ENCODE measurements at places on chromosomes 7 and 10. TPM values are rescaled to one million over a fixed set of nuclear protein-coding genes. Genes with fewer than 3 reads are reported as not detected.

Gene CLEC5A
- total RNA-seq = not detected

- H3K4me3 ChIP-seq = no peak overlapping the region
- H3K36me3 ChIP-seq = no peaks in the 10 kb centered on the region
- H3K27ac ChIP-seq = no peak overlapping the region
- DNase-seq = no peak
Measured at GRCh38 chr7:106065575-106066500, 46.3 kb downstream of the SYPL1 start.

DNA sequence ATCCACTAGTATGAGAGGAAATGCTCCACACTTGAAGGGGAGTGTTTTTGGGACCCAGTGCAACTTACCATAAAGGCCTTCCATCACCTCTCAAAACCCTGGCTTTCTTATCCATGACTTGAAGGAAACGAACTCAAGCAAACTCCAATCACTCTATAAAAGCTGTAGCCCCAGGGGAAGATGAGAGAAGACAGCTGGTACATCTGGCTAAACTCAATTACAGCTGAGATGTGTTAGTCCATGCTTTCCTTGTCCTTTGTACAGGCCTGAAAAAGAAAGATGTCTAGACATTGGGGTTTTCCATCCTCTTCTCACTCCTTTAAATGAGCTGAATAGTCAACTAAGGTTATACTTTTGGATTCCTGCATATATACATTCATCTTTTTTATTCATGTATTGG is 89.5 kb upstream of the ANKRD30A start:
- no peak overlapping the region for H3K4me3 ChIP-seq
- H3K27me3 ChIP-seq = no peaks in the 10 kb centered on the region
- H3K4me1 ChIP-seq = no peaks in the 10 kb centered on the region
- DNase-seq = no peak
- H3K36me3 ChIP-seq = no peaks in the 10 kb centered on the region
- H3K27ac ChIP-seq = no peak overlapping the region

DNA sequence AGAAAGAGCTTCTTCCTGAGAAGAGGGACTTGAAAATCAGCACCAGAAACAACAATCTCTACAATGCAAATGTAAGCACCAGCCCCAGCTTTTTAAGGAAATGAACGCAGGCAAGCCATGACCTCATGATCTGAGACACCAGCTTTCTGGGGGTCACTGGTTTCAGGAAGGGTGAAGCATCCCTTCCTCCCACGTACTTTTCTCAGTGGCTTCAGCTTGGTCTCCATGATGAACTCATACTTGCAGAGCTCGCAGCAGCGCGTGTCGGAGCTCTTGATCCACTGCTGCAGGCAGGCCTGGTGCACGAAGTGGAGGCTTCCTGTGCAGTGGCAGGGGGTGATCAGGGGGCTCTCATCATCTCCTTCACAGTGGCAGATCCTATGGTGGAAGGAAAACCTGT is 87.0 kb downstream of the ALOX5 start:
- H3K27me3 ChIP-seq = no peaks in the 10 kb centered on the region
- no peak for DNase-seq
- peaks cover 16% of the 10 kb centered on the region for H3K36me3 ChIP-seq
- H3K27ac ChIP-seq = no peak overlapping the region
- peaks cover 7% of the 10 kb centered on the region for H3K4me1 ChIP-seq

GRCh38 chr10:22684699-22685098 is 29.7 kb downstream of the PIP4K2A start:
- peaks cover 1% of the 10 kb centered on the region for H3K36me3 ChIP-seq
- no peak overlapping the region for H3K4me3 ChIP-seq
- H3K4me1 ChIP-seq = peaks cover 89% of the 10 kb centered on the region
- no peak for DNase-seq
- peak overlapping the region; percentile 72 for H3K27ac ChIP-seq
- H3K27me3 ChIP-seq = no peaks in the 10 kb centered on the region

Gene NAMPT
- 932 TPM for total RNA-seq

DNA sequence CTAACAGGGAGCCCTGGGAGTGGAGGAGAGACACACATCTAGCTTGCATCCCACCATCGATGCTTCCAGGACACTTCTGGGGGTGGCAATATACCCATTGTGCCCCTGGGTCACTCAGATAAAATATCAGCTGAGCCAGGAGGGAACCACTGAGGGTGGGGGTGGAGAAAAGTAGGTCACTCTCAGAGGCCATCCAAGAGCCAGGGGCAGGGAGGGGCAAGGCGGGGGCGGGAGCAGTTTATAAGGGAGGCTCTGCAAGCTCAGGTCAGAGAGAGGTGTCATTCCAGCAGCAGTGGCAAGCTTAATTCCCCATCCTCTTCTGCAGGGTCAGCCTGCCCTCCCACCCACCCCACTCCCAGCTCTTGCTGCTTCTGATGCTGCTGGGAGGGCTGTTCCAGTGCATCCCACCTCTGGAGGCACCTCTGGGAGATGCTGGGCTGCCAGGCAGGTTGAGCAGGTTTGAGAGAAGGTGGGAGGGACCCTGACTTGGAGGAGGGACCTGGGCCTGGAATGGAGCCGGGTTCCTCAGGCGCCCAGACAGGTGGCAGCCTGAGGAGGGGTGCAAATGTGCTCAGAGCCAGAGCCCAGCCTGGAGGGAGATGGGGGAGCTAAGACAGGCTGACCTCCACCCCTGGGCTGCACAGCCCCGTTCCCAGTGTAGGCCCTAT is 20.1 kb upstream of the TLX1 start:
- no peaks in the 10 kb centered on the region for H3K36me3 ChIP-seq
- H3K4me1 ChIP-seq = no peaks in the 10 kb centered on the region
- DNase-seq = no peak
- H3K4me3 ChIP-seq = no peak overlapping the region

GRCh38 chr10:30114881-30115625 is 55.7 kb upstream of the JCAD start:
- H3K27ac ChIP-seq = no peak overlapping the region
- no peaks in the 10 kb centered on the region for H3K4me1 ChIP-seq
- no peak overlapping the region for H3K4me3 ChIP-seq

GRCh38 chr7:104814671-104815400 is 199.2 kb upstream of the KMT2E start:
- no peak overlapping the region for H3K27ac ChIP-seq
- H3K4me3 ChIP-seq = no peak overlapping the region
- peaks cover 3% of the 10 kb centered on the region for H3K4me1 ChIP-seq
- H3K27me3 ChIP-seq = no peaks in the 10 kb centered on the region
- H3K36me3 ChIP-seq = no peaks in the 10 kb centered on the region

- no peak overlapping the region for H3K4me3 ChIP-seq
- no peaks in the 10 kb centered on the region for H3K36me3 ChIP-seq
- no peak overlapping the region for H3K27ac ChIP-seq
- H3K27me3 ChIP-seq = no peaks in the 10 kb centered on the region
- DNase-seq = no peak
Measured at GRCh38 chr10:108562105-108562504, 1361.2 kb downstream of the XPNPEP1 start.

Gene SSC4D
- 0.62 TPM for total RNA-seq

Gene SCART1
- total RNA-seq = 1.6 TPM

- no peaks in the 10 kb centered on the region for H3K27me3 ChIP-seq
- no peak overlapping the region for H3K4me3 ChIP-seq
- peaks cover 29% of the 10 kb centered on the region for H3K4me1 ChIP-seq
- DNase-seq = no peak
- no peaks in the 10 kb centered on the region for H3K36me3 ChIP-seq
Measured at GRCh38 chr10:79028056-79028430, 40.7 kb upstream of the ZMIZ1 start.

DNA sequence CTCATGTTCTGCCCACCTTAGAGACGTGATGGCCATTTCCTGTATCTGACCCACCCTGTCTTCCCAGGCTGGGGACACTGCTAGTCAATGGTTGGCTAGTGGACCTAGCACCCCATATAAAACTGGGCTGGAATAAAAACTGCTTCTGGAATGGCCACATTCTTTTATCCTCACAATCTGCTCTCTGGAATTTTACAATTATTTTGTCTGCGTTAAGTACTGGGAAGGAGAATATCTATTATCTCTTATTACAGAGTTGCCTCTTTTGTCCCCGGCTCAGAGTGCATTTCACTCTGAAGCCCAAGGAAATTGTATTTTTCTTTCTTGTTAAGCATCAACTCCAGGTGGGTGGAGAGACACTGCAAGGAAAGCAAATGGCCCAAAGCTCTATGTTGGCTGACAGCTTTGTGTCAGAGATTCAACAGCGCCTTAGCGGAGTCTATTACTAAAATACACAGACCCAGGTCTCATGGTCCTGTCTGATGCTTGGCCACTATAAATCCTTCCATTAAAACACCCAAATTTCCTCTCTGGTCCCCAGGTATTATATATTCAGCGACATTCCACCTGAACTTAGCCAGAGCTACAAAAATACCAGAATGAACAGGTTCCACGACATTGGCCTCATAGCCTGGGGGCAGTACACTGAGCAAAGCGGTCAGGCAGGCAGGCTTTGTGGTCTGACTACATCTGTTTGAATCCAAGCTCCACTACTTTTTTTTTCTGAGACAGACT is 121.7 kb downstream of the PRPF18 start:
- H3K4me3 ChIP-seq = peak overlapping the region; percentile 66
- no peak for DNase-seq
- peaks cover 28% of the 10 kb centered on the region for H3K4me1 ChIP-seq

GRCh38 chr7:107111196-107111595 is 57.6 kb upstream of the HBP1 start:
- H3K27ac ChIP-seq = no peak overlapping the region
- H3K36me3 ChIP-seq = no peaks in the 10 kb centered on the region
- no peaks in the 10 kb centered on the region for H3K4me1 ChIP-seq
- H3K27me3 ChIP-seq = no peaks in the 10 kb centered on the region
- no peak for DNase-seq

DNA sequence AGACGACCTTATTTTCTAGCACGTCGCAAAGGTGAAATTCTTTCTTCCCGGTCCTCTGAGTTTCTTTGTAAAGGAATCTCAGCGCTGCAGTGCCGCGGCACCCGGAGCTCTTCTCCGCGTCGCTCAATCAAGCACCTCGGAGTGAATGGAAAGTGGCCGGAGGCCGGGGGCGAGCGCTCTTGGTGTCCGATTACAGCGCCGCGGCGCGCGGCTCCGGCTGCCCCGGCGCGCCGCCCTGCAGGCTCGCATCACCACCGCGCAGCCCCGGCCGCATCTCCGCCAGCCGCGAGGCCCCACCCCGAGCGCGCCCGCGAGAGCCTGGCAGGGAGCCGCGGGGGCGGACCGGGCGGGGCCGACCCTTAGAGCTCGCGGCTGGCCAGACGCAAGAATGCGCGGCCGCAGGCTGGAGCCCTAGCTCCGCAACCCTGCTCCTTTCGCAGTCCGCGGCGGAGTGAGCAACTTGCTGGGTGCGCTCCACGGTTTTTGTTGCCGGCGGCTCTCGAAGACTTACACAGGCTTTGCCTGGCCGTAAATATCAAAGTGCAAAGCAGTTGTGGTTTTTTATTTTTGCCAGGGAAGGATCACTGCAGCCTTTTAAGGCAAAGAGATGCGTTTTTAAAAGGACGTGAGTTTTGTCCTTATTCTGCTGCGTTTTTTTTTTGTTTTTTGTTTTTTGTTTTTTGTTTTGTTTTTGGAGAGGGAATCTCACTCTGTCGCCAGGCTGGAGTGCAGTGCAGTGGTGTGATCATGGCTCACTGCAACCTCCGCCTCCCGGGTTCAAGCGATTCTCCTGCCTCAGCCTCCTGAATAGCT is at the start of gene SEMA3C:
Gene SEMA3C, minus strand, starts transcription at position 143 of the 813 bp plus-strand sequence. CDS start 2,270 bp downstream, outside the sequence.
- peaks cover 8% of the 10 kb centered on the region for H3K4me1 ChIP-seq
- H3K27me3 ChIP-seq = peaks cover 47% of the 10 kb centered on the region
- peak; percentile 8 for DNase-seq
- H3K4me3 ChIP-seq = no peak within 1 kb of the TSS

- H3K27ac ChIP-seq = no peak overlapping the region
- no peak overlapping the region for H3K4me3 ChIP-seq
- H3K36me3 ChIP-seq = no peaks in the 10 kb centered on the region
- H3K4me1 ChIP-seq = no peaks in the 10 kb centered on the region
- H3K27me3 ChIP-seq = no peaks in the 10 kb centered on the region
- DNase-seq = no peak
Measured at GRCh38 chr7:30863706-30864035, 48.0 kb upstream of the AQP1 start.

Gene LRCH4
- 81.2 TPM for total RNA-seq

DNA sequence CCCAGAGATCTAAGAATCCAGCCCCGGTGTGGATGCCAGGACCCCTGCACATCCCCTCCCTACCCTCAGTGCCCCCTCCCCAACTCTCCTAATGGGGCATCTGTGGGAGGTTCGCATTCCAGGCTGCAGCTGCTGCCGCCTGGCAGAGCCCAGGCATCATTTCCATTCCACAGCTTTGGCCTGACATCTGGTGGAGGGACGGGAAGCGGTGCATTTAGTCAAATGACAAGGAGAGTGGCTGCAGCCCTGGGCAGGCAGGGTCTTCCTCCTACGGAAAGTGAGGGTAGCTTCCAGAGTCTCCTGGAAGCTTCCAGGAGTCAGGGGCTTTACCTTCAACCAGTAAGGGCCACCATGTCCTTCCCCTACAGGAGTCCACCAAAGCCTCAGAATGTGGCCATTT is 30.8 kb downstream of the PRLHR start:
- no peaks in the 10 kb centered on the region for H3K36me3 ChIP-seq
- no peak overlapping the region for H3K4me3 ChIP-seq
- peaks cover 5% of the 10 kb centered on the region for H3K27me3 ChIP-seq
- no peak overlapping the region for H3K27ac ChIP-seq
- peaks cover 7% of the 10 kb centered on the region for H3K4me1 ChIP-seq

- no peak for DNase-seq
- H3K4me1 ChIP-seq = no peaks in the 10 kb centered on the region
- H3K4me3 ChIP-seq = no peak overlapping the region
Measured at GRCh38 chr7:139423091-139423490, 60.4 kb downstream of the KLRG2 start.

GRCh38 chr7:141641876-141642275 is 60.1 kb downstream of the DENND11 start:
- no peak overlapping the region for H3K27ac ChIP-seq
- H3K4me1 ChIP-seq = no peaks in the 10 kb centered on the region
- H3K4me3 ChIP-seq = no peak overlapping the region
- no peaks in the 10 kb centered on the region for H3K27me3 ChIP-seq
- peaks cover 9% of the 10 kb centered on the region for H3K36me3 ChIP-seq

- no peaks in the 10 kb centered on the region for H3K36me3 ChIP-seq
- peaks cover 1% of the 10 kb centered on the region for H3K27me3 ChIP-seq
- H3K4me1 ChIP-seq = no peaks in the 10 kb centered on the region
- H3K27ac ChIP-seq = no peak overlapping the region
Measured at GRCh38 chr7:22302193-22302592, 54.8 kb downstream of the RAPGEF5 start.

Gene LRRN3
- total RNA-seq = 5.8 TPM

- no peak overlapping the region for H3K27ac ChIP-seq
- DNase-seq = no peak
- H3K27me3 ChIP-seq = no peaks in the 10 kb centered on the region
- H3K4me1 ChIP-seq = peaks cover 60% of the 10 kb centered on the region
- peaks cover 5% of the 10 kb centered on the region for H3K36me3 ChIP-seq
- H3K4me3 ChIP-seq = no peak overlapping the region
Measured at GRCh38 chr7:141695803-141696289, 6.1 kb downstream of the DENND11 start.

GRCh38 chr7:36708767-36709166 is 15.5 kb downstream of the AOAH start:
- H3K27ac ChIP-seq = no peak overlapping the region
- peaks cover 30% of the 10 kb centered on the region for H3K4me1 ChIP-seq
- DNase-seq = no peak
- H3K27me3 ChIP-seq = no peaks in the 10 kb centered on the region
- H3K36me3 ChIP-seq = peaks cover 11% of the 10 kb centered on the region
- H3K4me3 ChIP-seq = no peak overlapping the region

- H3K27me3 ChIP-seq = peaks cover 50% of the 10 kb centered on the region
- no peaks in the 10 kb centered on the region for H3K36me3 ChIP-seq
- no peak overlapping the region for H3K27ac ChIP-seq
Measured at GRCh38 chr10:13527864-13528122, 1.0 kb downstream of the BEND7 start.

Measured in activated naive CD4-positive, alpha-beta T cell treated with anti-CD3 and anti-CD28 coated beads for 36 hours (primary cell).